Spleen (tissue), 13 donors: ENCODE measurements at places on chromosomes 1 and 21. TPM values are rescaled to one million over a fixed set of nuclear protein-coding genes. Genes with fewer than 3 reads are reported as not detected.

- DNase-seq = no peak
Measured at GRCh38 chr21:31730712-31731055, 1.2 kb downstream of the SCAF4 start.

DNA sequence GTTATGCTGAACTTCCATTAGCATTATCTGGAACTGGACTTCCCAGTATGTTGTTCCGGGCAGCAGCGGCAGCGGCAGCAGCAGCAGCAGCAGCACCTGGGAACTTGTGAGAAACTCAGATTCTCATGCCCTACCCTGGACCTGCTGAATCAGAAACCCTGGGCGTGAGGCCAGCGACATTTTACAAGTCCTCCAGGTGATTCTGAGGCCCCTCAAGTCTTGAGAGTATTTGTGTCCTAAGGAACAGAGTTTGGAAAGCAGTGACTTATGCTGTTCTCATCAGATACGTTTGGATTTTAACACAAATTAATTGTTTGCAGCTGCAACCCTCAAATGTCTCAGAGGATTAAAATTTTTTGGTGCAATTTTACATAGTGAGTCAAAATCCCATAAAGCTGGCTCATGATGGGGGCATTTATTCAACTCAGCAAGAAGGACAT is 157.2 kb upstream of the KAZN start:
- DNase-seq = no peak

DNA sequence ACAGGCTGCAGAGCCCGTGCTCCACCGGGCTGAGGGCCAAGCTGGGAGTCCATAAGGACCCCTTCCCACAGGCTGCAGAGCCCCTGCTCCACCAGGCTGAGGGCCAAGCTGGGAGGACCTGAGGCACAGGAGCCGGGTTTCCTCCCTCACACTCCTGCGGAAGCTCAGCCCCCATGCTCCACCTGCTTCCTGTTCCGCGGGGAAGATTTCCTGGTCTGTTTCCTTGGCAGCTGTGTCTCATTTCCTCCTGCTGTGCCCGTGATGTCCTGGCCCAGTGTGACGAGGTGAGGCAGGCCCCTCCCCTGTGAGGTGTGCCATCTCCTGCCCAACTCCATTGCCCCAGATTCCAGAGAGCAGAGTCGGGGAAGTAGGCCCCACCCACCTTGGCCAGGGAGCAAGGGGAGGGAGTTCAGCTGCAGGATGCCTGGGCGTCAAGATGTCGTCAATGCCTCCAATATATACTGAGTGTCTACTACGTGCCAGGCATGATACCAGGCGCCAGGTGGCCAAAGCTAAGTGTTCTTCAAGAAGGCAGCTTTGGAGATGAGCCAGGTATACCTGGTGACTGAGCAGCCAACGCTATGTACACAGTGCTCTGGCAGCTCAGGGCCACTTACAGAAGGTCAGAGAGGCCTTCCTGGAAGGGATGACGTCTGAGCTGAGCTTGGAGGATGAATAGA is 58.8 kb downstream of the NAV1 start:
- peak; percentile 59 for DNase-seq

DNA sequence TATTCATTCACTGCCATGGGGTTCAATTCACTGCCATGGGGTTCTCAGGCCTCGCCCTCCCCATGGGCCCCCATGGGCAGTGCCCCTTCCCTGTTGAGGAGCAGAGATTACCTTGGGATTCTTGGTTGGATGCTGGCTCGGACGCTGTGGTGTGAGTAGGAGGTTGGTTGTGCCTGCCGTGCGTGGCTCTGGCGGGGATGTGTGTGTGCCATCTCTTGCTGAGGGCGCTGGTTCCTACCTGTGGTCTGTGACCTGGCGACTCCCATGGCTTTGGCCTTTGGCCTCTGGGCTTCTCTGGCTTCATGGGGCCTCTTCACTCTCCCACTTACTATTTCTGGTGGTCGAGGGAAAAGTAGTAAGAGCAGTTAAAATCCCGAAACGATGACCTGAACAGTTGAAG is 42.1 kb downstream of the PCNT start:
- no peak for DNase-seq

GRCh38 chr1:191176131-191176530 is 698.5 kb upstream of the BRINP3 start:
- DNase-seq = no peak

The ASCL5 gene
- polyA plus RNA-seq = 0.06 TPM

DNA sequence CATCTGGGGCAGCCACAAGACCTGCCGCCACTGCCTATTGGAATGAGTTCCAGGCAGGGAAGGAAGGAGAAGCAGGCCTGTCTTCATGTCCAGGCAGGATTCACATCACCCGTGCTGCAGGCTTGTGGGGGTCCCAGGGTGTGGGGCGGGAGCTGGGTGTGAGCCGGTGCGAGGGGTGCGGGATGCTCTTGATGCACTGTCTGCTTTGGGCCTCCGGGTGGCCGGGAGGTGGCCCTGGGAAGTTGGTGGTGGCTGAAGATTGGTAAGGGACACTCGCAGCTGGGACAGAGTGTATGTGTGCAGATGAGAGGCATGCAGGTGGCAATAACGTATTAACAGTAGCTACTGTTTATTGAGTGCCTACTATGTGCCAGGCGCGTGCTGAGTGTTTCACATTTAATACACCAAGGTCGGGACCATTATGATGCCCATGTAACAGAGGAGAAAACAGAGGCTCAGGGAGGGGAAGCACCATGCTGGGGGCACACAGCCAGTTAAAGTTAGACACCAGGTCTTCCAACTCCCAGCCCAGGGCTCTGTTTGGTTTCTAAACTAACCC is 3.3 kb downstream of the CROCC start:
- DNase-seq = no peak

The MPL gene
- polyA plus RNA-seq = not detected

GRCh38 chr1:52919051-52919722 is 2.4 kb downstream of the ECHDC2 start:
- DNase-seq = no peak

The BSND gene
- polyA plus RNA-seq = 0.03 TPM

- no peak for DNase-seq
Measured at GRCh38 chr1:237124856-237125462, 83.0 kb downstream of the RYR2 start.

DNA sequence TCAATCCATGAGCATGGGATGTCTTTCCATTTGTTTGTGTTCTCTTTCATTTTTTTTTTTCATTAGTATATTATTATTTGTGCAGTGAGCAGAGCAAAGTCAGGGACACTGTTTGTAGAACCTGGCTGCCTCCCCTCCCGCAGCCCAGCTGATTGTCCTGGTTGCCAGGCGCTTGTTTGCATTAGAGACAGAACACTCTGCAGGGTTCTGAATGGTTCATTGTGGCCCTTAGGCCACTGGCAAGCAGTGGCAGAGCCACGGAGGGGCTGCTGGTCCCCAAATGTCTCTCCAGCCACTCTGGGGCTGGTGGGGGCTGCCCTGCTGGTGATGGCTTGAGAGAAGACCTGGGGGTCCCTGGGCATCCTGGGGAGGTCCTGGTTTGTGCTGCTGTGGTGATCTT is 29.0 kb downstream of the ETS2 start:
- no peak for DNase-seq

GRCh38 chr1:103058391-103058790 is 49.9 kb downstream of the COL11A1 start:
- DNase-seq = no peak

The TNFRSF1B gene
- 36.8 TPM for polyA plus RNA-seq

The RAB42 gene
- 9.0 TPM for polyA plus RNA-seq

The PGLYRP4 gene
- polyA plus RNA-seq = not detected

- DNase-seq = no peak
Measured at GRCh38 chr1:87515781-87516180, 187.1 kb downstream of the LMO4 start.

- DNase-seq = no peak
Measured at GRCh38 chr1:110857964-110858948, 14.7 kb upstream of the CD53 start.

DNA sequence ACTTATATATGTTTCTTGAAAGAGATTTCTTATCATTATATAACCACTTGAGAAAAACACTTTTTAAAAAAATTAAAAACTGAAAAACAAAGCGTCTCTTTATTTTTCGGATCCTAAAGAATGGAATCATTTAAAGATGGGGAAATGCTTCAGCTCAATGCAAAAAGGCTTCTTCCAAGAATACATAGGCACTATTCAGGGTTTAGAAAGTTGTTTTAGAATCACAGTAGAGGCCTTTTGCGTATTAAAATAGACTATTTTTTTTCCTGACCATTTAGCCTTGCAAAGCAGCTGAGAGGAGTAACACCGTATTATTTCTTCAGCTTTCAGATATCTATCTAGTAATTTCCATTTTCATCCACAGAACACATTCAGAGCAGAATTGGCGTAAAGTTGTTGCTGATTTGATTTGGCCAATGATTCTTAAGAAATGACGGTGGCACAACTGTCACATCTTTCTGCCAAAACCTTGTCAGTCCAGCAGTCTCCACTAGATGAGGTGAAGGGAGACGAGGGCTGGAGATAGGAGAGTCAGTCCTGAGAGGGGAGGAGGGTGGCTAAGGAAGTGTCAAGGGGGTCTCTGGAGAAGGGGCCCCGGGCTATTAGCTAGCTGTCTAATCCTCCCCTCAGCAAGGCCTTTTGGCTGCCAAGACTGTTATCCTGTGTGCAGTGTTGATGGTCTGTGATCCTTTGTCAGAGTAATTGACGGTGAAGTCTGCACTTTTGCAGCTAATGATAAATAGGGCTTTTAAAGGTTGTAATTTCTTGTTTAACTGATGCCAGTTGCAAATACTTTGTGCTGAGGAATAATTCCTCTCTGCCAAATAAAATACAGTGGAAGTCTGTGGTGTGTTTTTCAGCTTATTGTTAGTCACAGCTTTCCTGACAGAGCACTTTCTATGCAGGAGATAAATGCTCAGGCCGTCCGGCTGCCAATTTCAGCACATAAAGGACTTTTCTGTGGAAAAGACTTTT is 34.7 kb downstream of the PRRX1 start:
- DNase-seq = no peak

DNA sequence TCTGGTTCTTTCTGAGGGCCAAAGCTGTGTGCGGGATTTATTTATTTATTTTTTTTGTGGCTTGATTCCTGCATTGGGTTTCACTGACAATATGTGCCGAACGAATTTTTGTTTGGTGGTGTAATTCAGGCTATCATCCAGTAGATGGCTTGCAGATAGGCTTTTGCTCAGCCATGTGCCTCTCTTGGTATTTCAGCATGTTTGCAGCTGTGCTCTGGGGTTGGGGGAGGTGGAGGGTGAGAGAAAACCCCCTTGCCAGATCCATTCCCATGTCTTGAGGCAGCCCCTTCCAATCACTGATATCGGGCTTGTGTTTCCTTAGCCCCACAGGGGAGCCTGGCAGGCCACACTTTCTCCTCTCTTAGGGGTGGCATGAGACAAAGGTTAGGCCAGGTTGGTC is 302.4 kb downstream of the PTGER3 start:
- DNase-seq = no peak

The SLC44A3 gene
- polyA plus RNA-seq = 0.32 TPM

GRCh38 chr1:243268751-243269460 is 13.1 kb downstream of the SDCCAG8 start:
- no peak for DNase-seq

The FAM151A gene
- polyA plus RNA-seq = 3.8 TPM

- DNase-seq = no peak
Measured at GRCh38 chr1:201260236-201260590, 23.1 kb upstream of the PKP1 start.

GRCh38 chr1:14543191-14543840 is 55.2 kb upstream of the KAZN start:
- DNase-seq = no peak

The PIK3C2B gene
- polyA plus RNA-seq = 22.4 TPM

DNA sequence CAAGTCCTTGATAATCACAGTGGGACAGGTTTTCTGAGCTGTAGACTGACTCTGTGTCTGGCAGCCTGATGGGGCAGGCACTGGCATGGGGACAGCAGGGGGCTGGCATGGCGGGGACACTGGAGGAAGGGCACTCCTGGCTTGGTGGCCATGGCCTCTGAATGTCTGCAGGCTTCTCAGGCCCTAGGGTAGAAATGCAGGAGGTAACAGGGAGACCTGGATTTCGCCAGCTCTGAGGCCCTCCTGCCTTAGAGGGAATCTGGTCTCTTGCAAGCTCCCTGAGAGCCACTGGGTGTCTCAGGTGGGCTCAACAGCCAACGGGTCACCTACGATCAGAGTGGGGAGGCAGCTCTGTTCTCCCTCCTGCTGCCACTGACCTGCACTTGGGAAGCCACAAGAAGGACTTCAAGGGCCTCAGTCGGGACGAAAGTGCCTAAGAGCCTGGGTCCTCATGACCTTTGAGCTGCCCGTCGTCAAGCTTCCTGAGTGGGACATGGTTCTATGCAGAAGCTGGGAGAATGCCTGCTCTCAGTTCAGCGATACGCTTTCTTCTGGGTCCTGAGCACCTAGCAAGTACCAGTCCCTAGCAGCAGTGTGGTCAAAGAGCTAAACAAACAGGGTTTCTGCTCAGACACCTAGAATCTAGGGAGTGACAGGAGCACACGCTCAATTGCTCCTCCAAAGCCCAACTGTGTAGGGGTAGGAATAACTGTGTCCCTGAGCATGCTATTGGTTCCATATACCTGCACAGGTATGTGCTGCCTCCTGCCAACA is 569.0 kb downstream of the PTPRU start:
- DNase-seq = peak; percentile 54

- DNase-seq = no peak
Measured at GRCh38 chr1:54937469-54937868, 43.0 kb upstream of the TMEM61 start.

The TMEM52 gene
- polyA plus RNA-seq = 0.64 TPM

The HTR6 gene
- not detected for polyA plus RNA-seq

The KIAA1614 gene
- 0.50 TPM for polyA plus RNA-seq

GRCh38 chr1:229070168-229070567 is 200.7 kb upstream of the RAB4A start:
- peak; percentile 86 for DNase-seq

DNA sequence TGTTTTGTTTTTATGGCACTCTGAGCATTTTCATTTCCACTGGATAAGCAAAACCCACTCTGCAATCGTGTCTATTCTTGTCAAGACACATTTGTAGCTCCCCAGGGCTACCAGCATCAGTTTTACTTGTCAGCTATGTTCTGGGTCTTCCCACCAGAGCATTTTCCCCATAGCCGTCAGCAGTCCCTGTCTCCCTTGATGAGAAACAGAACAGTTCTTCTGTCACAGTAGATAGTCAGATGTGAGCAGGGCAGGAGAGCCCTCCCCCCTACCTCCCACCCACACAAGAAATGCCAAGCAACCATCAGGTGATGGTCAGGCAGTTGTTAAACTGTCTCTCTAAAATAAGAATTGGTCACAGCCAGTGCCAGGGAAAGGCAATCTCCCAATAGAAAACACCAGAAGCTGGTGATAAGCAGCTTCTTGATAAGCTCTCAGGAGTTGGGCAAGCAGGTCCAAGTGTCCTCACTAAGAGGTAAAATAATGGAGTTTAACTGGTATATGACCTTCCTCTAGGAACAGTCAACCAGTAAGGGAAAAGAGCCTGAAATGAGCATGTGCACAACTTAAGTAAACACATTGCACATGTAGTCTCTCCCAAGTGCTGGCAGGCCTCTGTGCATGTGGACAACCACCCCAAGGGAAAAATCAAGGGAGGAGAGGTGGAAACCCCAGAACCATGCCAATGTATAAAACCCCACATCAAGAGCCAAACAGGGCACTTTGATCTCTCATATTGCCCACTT is 208.2 kb downstream of the S1PR1 start:
- DNase-seq = no peak
